Fibroblast of skin of abdomen (primary cell): ENCODE measurements at places on chromosomes 6 and 20.
A peak's percentile ranks its signal among the peaks of the same experiment; 100 is the strongest.

- DNase-seq = no peak
Measured at GRCh38 chr6:28135393-28135792, 6.3 kb upstream of the ZKSCAN8 start.

DNA sequence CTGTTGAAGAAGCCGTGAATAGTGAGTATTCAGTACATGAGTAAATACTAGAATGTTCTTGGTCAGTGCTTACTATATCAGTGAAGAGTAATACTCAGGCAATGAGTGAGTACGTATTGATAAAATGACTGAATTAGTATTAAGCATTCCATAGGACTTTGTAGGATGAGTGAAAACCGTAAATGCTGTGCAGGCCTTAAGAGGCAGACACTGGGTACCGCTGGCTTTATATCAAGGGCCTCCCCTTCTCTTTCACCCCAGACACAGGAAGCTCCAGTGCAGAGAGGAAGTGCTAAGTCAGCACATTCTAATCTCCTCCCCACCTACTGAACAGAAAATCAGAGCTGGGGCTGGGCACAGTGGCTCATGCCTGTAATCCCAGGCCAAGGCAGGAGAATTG lies 24.2 kb downstream of the POFUT1 start:
- DNase-seq = peak; percentile 54

DNA sequence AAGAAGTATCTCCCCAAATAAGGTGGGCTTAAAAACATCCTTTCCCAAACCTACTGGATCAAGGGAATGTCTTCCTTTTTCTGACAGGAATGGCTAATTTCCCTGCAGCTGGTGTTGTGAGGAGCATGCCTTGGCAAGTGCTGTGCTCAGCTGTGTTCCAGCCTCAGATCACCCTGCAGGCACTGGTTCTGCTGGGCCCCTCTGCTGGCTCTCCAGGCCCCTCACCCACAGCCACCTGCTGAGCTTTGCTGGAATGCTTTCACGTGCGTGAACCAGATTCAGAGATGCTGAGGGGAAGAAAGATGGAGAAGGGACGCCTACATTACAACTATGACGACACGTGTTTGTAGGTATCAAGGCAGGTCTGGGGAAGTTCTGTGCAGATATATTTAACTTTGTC lies 71.3 kb upstream of the FOXC1 start:
- no peak for DNase-seq

DNA sequence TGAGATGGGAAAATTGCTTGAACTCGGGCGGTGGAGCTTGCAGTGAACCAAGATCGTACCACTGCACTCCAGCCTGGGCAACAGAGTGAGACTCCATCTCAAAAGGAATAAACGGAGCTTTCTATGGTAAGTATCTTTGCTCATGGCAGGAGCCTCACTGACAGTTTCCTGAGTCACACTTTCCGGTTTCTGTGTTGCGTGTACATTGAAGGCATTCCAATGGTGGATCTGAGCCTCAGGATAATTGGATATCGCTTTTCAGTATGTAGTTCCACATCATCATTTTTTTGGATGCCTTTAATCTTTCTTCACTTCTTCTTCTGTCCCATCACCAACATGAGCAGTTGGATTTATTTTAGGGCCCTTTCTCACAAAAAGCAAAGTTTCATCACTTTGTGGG lies 28.6 kb upstream of the GTSF1L start:
- peak; percentile 79 for DNase-seq

DNA sequence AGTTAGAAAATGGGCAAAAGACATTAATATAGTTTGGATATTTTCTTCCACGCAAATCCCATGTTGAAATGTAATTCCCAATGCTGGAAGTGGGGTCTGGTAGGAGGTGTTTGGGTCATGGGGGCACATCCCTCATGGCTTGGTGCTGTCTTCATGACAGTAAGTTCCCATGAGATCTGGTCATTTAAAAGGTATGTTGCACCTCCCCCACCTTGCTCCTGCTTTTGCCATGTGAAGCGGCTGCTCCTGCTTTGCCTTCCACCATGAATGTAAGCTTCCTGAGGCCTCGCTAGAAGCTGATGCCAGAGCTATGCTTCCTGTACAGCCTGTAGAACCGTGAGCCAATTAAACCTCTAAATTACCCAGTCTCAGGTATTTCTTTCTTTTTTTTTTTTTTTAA lies 16.3 kb upstream of the TMEM14A start:
- no peak for DNase-seq

DNA sequence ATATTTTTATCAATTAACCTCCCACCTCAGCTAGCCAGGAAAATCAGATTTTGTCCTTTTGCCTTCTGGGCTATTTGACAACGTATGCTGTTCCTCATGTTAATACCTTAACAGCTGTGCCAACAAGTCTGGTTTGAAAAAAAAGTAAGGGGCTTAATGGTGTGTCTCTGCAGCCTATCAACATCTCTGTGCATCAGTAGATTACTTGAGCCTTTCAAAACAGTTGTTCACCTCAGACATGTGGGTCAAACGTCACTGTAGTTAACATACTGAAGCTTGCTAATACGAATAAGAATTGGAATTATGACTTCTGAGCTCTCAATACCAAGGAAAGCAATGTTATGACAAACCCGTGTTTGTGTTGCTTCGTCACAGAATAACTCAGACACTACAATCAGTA lies 23.0 kb downstream of the CEP57L1 start:
- no peak for DNase-seq

DNA sequence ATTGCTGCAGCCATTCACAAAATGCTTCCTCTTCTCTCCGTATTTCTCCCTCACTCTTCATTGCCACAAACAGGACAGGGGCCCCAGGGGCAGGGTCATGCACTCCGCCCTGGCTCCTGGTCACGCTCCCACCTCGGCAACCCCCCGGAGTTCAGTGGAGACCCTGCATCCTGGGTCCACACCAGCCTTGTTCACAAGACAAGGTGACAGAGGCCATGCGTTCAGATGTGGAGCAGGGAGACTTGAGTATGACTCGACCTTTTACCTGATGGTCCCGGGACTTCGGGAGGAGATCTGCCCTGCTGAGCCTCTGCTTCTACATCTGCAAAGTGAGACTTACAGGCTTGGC lies 49.4 kb downstream of the ANKRD60 start:
- no peak for DNase-seq

GRCh38 chr6:11921751-11922150 lies 90.4 kb upstream of the HIVEP1 start:
- no peak for DNase-seq

GRCh38 chr6:163288915-163289314 lies 125.6 kb upstream of the QKI start:
- DNase-seq = no peak

DNA sequence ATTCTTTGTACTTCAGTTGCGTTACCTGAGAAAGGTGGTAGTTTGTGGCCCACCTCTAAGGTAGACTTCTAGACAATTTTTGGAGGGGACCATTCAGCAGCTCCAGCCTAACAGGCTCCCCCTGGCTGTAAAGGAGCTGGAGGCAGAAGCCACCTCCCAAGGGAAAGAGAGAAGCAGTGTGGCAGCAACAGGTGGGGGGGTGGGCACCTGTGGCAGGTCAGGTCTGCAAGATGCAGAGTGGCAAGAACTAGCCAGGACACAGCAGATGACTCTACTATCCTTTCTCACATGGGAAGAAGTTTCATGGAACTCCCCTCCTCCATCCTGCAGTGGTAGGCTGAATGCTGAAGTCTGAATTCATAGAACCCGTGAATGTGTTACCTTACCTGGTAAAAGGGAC lies 148.3 kb upstream of the DTNBP1 start:
- no peak for DNase-seq

GRCh38 chr20:2101057-2101864 lies at the start of gene STK35:
STK35 (plus strand) TSS chr20:2101827; CDS start chr20:2101882, 55 bp downstream.
- no peak for DNase-seq

DNA sequence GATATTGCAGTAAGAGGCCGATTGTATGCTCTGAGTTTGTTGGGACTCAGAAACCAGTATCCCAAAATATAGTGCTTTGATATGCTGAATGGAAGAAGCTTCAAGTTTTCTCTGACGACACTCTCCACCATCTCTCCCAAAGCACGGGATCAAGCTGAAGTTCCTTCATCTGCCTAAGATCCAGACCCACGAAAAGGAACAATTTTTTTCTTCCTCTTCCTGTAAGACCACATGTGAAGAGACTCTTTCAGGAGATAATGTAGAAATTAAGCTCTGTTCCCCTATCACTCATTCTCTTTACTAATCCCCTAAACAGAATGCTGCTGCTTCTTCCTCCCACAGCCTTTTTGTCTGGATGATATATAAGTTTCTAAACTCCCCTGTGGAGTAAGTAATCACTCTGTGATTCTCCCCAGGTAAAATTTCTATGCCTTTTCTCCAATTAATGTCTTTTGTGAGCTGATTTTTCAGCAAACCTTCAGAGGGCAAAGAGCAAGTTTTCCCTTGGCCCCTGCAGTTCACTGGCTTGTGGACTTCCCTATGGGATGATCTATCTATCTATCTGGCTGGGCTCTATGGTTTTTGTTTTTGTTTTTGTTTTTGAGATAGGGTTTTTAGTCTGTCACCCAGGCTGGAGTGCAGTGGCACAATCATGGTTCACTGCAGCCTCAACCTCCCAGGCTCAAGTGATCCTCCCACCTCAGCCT lies 13.5 kb upstream of the PNRC1 start:
- DNase-seq = no peak

DNA sequence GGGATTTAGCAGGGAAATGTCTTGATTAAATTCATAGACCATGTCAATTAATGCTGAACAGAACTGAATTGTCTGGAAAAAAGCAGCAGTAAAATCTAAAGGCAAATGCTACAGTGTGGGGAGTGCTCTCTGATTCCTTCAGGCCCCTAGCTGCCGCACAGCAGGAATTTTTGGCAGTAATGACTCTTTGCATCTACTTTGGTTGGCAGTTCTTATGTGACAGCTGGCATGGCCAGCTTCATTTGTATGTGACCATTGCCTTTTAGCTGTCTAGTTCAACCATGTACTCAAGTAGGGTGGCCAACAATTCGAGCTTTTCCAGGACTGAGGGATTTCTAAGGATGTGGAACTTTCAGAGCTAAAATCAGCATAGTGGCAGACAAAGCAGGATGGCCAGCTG lies 499.1 kb upstream of the MAN1A1 start:
- no peak for DNase-seq

DNA sequence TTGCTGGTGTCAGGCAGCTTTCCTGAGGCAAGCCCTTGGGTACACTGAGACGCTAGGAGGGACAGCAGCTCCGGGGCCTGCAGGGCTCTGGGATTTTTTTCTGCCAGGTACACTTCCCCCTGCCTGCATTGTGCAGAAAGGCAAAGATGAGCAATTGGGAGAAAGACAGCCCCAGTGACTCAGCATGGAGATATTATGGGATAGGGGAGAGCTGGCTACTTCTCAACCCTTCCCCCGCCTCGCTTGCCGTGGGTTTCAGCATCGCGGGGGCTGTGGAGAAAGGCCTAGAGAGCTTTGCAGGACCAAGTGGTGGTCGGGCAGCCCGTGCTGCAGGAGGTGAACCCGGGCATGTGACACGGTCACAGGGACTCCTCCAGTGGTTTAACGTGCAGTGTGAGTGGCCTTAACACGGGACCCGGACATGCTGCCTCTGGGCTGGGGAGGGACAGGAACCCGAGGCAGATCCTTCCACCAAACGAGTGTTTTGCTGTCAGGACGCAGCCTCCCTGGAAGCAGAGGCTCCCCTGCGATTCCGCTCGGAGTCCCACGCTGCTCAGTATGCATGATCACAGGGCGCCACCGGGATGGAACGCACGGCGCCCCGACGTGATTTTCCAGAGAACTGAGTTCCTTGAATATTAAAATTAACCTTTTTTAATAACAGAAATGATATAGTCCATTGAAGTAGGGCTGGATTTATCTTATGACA lies 139.9 kb downstream of the CDH4 start:
- DNase-seq = peak; percentile 41

GRCh38 chr6:96156425-96156824 lies 140.7 kb downstream of the FUT9 start:
- DNase-seq = no peak

GRCh38 chr6:83974409-83975050 lies 59.0 kb upstream of the MRAP2 start:
- DNase-seq = no peak

- DNase-seq = no peak
Measured at GRCh38 chr6:54196905-54197304, 85.7 kb downstream of the MLIP start.

GRCh38 chr6:114878091-114878490 lies 535.3 kb upstream of the HS3ST5 start:
- no peak for DNase-seq

DNA sequence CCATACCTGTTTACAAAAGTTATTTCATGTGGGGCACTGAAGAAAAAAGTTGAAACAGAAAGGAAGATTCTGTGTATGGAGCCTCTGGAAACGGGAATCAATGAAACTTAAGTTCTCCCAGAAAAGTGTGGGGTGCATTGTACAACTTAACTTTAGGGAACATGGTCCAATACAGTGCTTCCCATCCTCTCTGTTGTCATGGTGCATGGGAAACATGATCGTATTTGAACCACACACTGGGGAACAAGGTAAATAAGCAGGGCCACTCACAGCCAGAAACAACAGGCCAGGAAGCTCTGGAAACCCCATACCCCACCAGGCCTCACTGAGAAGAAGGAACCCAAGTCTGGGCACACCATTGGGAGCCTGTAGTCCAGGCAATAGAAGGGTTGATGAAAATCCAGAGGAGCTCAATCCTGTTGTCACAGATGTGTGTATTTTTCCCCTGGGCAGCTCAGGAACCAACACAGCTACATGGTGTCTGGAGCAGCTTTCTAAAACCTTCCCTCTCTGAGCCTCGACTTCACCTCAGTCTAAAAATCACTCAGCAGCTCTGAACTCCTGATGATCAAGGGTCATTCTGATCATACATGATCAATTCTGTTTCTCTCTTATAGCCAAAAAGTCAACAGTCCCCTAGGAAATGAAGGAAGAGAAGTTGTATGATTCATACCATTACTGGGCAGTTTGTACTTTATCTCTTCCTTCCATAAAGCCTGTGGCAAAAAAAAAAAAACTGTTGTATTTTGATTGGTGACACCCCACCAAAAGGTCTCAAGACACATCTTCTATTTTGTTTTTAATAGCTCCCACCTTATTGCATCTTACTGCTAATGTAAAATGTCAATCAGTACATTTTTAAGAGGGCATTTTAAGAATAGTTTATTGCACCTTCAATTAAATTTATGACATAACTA lies 198.5 kb upstream of the TAB2 start:
- DNase-seq = no peak

DNA sequence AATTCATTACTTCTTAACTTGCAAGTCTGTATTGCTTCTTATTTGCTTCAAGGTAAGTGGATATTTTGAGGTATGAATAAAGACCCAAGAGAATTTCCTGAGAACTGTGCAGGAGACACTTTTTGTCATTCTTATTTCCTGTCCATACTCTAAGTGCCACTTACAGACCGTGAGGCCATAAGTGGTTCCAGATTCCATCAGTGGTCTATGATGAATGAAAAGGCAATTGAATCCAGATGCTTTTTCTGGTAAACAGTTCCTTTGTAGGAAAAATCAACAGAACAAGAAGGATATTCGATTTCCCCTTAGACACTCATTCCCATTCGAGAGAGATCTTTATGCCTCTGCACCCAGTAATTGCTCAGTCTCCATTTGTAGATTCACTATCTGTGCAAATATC lies 58.3 kb upstream of the PDE10A start:
- DNase-seq = no peak

DNA sequence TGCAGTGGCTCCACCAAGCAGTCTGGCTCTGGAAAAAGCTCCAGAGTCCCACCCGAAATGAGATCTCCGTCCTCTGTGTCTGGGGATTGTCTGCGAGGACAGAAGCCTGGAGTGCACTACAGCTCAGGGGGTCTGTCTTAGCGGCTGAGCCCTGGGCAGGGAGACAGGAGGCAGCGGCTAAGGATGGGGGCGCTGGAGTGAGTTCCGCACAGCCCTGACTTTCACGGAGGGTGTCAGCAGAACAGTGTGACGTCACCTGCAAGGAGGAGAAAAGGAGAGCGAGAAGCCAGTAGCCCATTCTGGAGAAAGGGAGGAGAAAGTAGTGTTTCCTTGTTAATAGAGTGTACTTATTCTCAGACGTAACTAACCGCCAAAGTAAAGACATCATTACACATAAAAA lies 97.6 kb downstream of the FAM50B start:
- DNase-seq = no peak
